ENCODE measurements at places on chromosomes 2 and 18.
A peak's percentile ranks its signal among the peaks of the same experiment; 100 is the strongest.

DNA sequence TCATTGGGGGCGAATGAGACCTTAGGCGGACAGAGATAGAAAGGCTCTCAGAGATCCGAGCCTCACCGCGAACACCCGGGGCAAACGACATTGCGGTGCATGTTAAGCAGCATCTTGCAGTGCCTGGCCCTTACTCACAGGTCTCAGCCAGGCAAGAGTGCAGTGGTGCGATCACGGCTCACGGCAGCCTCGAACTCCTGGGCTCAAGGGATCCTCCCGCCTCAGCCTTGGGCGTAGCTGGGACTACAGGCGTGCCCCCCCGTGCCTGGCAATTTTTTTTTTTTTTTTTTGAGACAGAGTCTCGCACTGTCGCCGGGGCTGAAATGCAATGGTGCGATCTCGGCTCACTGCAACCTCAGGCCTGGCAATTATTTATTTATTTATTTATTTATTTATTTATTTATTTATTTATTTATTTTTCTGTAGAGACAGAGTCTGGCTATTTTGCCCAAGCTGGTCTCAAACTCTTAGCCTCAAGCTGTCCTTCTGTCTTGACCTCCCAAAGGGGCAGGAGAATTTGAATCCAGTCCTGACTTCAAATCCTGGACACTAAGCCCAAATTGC is 1.3 kb downstream of the LAMA3 start:
- DNase-seq, result no peak

- peak; percentile 88 for DNase-seq
Observed at GRCh38 chr2:69946351-69947324, 14.8 kb downstream of the ASPRV1 start.

DNA sequence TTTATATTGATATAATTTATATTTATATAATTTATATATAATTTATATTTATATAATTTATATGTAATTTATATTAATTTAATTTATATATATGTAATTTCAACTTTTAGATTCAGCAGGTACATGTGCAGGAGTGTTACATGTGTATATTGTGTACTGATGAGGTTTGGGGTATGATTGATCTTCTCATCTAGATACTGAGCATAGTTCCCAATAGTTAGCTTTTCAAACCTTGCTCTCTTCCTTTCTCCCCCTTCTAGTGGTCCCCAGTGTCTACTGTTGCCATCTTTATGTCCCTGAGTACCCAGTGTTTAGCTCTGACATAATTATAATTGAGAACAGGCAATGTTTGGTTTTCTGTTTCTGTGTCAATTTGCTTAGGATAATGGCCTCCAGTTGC is 1335.3 kb upstream of the CDH2 start:
- no peak for DNase-seq

GRCh38 chr2:3453190-3453999 is 65.9 kb downstream of the ADI1 start:
- no peak for DNase-seq

GRCh38 chr2:238096311-238097011 is 3.7 kb upstream of the ESPNL start:
- no peak for DNase-seq

DNA sequence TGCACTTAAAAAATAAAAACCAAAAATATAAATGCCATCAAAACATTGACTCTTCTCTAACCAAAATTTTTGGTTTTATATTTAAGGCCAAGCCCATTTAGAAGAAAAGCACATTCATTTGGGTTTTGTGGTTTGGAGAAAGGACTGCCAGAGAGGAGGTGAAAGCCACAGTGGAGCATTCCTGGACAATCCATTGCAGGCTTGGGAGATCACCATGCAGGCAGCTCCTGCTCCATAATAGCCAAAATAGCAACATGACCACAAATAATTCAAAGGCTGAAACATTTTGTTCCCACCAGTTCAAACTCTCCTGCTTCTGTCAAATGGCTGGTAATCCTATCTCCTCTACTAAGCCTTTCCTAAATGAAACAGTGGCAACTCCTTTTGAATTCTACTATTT is 73.5 kb downstream of the GALNT3 start:
- no peak for DNase-seq

DNA sequence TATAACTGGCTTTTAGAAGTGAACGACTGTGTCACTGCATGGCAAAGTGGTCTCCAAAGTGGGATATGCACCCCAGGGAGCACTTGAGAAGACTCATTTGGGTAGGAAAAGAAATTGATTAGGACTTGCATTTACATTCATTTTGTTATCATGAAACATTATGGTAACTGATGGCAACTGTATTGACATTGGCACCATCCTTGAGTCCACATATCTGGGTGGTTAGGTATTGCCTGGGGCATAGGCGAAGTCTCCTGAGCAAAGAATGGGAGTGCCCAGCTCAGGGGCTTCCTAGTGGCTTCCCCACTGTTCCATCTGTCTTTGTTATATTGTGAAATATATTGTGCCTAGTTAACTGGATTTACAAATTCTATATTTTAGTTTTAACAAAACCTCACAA is 29.2 kb downstream of the SPATS2L start:
- no peak for DNase-seq

DNA sequence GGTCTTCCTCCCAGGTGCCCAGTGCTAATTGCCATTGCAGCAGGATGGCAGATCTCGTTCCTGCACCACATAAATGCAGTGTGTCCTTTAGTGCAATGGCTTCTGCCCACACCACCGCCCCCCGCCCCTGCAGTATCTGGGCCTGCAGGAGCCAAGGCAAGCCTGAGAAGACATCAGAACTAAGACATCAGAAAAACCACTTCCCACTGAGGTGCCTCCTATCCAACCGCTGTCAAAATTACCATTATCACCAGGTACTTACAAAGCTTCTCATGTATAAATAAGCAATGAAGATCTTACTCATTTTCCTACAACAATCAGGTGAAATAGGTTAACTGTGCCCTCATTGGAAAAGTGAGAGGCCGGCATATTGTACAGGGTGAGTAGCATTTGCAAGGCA is 228.8 kb downstream of the FBXO15 start:
- DNase-seq, result no peak

DNA sequence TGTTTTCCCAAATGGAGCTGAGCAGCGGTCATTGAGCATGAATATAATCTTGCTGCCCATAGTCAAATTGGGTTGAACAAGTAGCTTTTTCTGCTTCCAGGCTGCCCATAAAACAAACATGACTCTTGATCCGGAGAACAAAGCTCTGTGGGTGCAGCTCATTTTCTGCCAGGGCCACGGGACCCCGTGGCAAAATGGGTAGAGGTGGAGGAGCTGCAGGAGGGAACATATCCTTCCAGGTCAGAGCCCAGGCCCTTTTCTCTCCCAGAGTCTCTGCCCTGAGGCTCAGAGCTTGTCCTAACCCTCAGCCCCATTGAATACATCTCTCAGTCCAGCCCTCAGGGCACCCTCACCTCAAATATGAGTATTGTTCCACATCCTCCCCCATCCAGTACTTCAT is 151.6 kb upstream of the TWIST2 start:
- DNase-seq, result no peak

GRCh38 chr18:68803356-68803755 is 5.5 kb downstream of the CCDC102B start:
- DNase-seq, result no peak

DNA sequence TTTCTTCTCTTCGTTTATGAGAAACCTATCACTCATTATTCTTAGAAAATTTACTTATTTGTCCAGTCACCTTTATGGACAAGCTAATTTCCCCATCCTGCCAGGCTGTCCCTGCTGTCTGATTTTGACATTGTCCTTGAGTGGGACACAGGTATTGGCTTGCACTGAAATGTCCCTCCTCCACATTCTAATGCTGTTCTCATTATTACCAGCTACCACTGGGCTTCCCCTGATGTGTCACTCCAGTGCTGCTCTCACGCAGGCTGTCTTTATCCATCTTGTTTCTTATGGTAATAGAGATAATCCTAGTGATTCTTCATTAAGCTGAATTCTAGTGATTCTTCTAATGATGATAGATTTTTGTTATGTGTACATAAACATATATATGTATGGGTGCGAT is 48.1 kb upstream of the RBMS1 start:
- DNase-seq, result no peak

- DNase-seq, result no peak
Observed at GRCh38 chr2:166171216-166171615, 43.4 kb upstream of the SCN1A start.

DNA sequence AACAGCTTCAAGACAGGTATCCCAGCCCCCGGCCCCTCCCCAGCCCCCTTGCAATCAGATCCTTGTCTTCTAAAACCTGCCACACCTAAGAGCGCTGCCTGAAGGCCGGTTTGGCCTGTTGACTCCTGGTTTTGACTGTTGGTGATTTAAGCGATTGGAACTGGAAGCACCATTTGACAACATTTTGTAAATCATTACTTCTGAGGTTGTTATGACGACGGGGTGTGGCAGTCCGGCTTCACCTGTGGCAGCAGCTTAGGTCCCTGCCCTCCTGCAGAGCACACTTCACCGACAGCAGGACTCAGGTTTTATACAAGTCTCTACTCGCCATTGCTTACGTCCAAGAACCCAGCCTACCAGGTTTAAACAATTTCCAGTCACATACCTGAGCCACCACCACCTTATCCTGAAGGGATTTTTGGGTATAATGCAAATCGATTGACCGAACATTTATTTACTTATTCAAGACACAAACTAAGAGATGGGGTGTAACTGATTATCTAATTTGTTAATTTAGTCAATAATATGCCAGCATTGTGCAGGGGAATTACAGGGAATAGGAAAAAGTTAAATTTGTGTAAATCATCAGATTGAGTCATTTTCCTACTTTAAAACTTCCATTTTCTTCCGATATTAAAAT is 707 bp upstream of the DGUOK start:
- no peak for DNase-seq

DNA sequence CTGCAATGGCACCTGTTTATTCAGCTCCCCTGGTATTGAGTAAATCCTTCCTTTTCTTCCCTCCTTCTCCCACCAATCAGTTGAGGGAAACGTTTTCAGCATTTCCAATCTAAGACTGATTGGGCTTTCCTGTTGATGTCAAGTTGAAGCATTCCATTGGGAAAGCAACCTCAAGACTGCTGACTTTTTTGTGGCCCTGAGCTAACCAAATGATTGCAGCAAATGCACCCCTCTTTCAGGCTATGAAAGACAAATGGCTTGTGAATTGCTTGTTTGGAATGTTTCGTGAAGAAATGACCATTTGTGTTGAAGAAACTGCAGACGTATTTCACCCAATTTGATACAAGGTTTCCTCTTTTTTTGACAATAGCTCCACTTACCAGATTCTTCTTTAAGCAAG is 303.5 kb downstream of the EPHA4 start:
- no peak for DNase-seq

GRCh38 chr2:200616656-200617055 is 30.8 kb downstream of the AOX1 start:
- no peak for DNase-seq

- no peak for DNase-seq
Observed at GRCh38 chr2:206824087-206824618, 58.7 kb downstream of the FASTKD2 start.

DNA sequence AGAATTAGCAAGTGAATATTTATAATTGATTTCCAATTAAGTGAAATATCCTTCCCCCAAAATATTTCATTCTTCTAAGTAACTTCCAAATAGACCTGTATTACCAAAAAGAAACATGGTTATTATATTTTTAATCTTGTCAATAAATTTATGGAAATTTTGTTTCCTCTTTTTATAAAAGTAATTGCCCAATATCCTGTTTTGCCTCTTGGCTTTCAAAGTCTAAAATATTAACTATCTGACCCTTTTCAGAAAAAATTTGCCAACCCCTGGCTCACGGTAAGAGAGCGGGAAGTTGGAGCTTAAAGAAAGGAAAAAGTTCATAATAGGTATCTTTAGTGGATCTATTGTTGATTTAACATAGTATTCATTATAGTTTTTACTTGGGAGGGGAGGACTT is 20.4 kb upstream of the SANBR start:
- DNase-seq, result no peak

- peak; percentile 57 for DNase-seq
Observed at GRCh38 chr2:127389778-127390435, 2.1 kb upstream of the MAP3K2 start.

- DNase-seq, result no peak
Observed at GRCh38 chr2:221571025-221571550, 1.0 kb downstream of the EPHA4 start.

GRCh38 chr2:218517434-218518206 is 50.5 kb downstream of the USP37 start:
- no peak for DNase-seq

- DNase-seq, result no peak
Observed at GRCh38 chr2:236972491-236973342, 113.0 kb upstream of the COPS8 start.

DNA sequence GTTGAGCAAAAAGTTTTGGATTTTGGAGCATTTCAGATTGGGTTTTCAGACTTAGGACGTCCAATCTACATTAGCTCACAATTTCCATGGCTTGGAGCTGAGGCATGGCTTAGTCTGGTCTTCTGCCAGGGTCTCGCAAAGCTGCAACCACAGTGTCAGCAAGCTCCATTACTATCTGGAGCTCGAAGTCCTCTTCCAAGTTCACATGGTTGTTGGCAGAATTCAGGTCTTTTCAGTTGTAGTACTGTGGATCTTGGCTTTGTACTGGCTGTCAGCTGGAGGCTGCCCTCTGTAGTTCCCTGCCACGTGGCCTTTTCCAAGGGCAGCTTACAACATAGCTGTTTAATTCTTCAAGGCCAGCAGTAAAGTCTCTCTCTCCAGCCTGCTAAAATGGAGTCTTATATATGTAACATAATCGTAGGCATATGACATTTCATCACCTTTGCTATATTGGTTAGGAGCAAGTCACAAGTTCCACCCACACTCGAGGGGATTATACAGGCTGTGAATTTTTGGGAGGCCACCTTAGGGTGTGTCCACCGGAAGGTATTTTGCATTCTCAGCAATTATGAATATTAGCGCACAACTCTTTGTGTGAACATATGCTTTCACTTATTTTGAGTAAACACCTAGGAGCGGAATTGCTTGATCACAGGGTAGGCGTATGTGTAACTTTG is 41.5 kb upstream of the EPC2 start:
- no peak for DNase-seq

GRCh38 chr2:22487541-22487940 is 897.4 kb upstream of the KLHL29 start:
- DNase-seq, result no peak

DNA sequence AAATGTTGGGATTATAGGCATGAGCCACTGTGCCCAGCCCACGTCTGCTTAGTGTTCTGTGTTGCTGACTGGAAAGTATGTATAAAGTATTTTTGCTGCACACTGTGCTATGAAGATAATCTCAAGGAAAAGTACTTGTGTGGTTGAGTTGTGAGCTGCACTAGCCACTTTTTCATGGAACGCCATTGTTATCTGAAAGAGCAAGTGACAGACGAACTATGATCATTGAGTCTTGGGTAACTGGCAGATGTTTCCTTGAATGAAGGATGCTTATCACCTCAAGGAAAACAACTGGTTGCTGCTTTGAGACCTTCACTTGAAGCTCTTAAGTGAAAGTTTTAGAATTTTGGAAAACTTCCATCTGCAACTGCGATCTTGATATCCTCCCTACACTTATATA is 82.2 kb upstream of the KCTD1 start:
- DNase-seq, result peak; percentile 26

- DNase-seq, result no peak
Observed at GRCh38 chr2:102258386-102259074, 52.8 kb upstream of the IL1RL1 start.

GRCh38 chr2:42443718-42444399 is 49.9 kb downstream of the KCNG3 start:
- DNase-seq, result no peak
